Midbrain (tissue), 1 donor: ENCODE measurements at places on chromosomes 4 and X.

DNA sequence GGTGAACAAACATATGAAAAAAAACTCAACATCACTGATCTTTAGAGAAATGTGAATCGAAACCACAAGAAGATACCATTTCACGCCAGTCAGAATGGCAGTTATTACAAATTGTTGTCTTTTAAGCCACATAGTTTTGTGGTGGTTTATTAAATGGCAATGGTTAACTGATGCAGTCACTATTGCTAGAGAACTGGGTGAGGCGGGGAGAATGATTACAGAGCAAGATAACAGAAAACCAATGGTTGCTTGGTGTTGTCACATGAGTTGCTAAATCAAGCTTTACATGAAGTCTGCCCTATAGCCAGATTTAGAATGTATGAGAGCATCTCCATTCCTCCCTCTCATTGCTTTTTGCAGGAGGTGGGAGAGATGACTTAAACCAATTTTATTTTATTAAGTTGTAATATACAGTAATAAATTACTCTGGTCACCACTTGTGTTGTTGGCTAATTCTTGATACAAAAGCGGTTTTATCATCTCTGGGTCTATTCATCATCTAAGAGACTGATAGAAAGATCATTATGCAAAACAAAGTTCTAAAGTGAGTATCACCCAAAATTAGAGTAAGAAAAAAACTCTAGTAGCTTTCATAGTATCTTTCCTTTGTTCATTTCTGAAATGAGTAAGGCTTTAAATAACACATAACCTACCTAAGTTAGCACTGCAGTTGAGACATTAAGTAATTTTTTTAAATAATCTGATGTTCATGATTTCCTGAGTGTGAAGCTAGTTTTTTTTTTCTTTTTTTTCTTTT, 859.5 kb downstream of the STIM2 start:
- DNase-seq = no peak

GRCh38 chrX:111518667-111519066, 7.2 kb downstream of the SERTM2 start:
- no peak for DNase-seq

DNA sequence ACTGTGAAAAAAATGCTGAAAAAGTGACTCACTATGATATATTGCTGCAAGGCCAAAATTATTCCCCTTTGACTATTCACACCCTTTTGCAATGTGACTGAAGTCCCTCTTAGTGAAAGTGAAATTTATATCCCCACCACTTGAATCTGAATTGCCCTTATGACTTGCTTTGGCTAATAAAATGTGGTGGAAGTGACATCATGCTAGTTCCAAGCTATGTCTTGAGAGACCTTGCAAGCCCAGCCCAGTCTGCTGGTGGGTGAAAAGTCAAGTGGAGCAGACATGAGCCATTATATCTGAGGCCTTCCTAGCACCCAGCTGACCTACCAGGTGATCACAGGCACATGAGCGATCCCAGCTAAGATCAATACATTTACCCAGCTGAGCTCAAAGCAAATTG, 94.7 kb downstream of the LINC00632 start:
- DNase-seq = no peak

- no peak for DNase-seq
These were observed 51.5 kb downstream of the SEL1L3 start for GRCh38 chr4:25811374-25811690.

GRCh38 chr4:134470544-134470943, 269.0 kb upstream of the PABPC4L start:
- DNase-seq = peak; percentile 6

- DNase-seq = no peak
These were observed 99.5 kb upstream of the FAM9B start for GRCh38 chrX:9133426-9133825.

DNA sequence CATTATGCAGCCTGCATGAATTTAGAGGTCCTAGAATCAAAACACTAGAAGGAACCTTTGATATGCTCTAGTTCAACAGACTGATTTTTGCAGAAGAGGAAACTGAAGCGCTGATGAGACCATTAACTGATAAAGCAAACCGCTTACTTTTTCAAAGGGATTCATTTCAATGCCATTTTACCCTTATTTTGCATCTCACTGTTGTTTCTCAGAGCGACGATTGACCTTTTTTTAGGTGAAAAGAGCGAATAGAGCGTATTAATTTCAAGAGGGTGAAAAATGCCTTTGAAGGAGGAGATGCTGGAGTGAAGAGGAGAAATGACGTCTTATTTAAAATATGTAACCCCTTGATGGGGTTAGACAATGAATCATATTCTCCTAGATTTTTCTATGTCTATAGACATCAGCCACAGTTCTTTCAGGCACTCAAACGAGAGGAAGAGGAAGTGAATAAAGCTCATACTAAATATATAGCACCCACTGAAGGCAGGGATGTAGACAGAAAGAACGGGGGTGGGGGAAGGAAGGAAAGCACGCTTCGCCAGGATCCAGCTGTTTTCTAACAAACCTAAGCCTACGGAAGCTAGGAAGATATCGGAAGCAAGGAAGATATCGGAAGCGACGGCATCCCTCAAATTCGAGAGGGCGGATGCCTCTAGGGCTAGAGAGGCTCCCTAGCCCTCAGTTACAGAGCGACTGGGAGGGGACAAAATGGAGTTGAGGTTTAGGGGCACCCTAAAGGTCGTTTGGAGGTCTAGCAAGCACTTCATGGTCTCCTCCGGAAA, 848 bp downstream of the ACSL4 start:
- DNase-seq = no peak

DNA sequence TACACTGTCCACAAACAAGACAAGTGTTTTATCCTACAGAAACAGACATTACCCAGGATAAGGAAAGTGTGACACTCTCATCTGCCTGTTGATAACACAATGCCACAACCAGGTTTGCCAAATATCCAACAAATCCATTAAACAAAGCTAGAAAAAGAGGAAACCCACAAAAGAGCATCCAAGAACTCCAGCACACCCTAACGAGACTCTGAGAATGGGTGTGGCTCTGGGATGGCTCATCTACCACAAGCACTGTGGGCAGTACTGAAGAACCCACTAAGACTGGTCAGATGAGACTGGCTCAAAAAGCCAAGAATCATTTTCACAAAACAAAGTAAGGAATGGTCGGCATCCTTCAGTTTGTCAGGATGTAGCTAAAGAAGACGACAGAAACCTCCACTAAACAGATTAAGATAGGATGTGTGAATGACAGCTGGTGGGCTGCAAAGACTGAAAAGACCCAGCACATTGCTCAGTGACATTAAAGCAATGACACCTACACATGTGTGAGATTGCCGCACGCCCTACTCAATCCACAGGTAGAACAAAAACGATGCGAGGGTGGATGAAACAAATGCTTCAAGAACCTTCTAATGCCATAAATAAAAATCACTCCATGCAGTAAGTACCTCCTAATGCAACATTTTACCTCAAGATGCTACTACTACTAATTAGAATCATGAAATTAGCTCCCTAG, 14.7 kb downstream of the ATP8A1 start:
- no peak for DNase-seq

DNA sequence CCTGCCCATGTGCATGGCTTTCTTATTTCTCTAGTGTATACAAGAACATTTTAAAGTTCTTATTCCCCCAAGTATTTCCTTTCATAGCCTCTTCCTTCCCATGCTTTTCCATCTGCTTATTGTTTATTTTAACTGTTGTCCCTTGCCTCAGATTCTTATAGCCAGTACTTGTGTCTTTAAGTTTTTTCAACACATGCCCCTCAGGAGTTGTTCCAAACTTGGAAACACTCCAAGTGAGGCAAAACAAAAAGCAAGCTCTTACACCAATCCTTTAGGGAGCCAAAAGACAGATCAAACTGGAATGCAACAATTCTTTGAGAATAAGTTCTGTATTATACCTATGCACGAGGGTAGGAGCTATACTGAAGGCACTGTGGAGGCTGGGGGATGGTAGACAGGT, 222.0 kb upstream of the STK26 start:
- DNase-seq = no peak

GRCh38 chrX:20224814-20225487, 41.8 kb downstream of the RPS6KA3 start:
- peak; percentile 0 for DNase-seq

DNA sequence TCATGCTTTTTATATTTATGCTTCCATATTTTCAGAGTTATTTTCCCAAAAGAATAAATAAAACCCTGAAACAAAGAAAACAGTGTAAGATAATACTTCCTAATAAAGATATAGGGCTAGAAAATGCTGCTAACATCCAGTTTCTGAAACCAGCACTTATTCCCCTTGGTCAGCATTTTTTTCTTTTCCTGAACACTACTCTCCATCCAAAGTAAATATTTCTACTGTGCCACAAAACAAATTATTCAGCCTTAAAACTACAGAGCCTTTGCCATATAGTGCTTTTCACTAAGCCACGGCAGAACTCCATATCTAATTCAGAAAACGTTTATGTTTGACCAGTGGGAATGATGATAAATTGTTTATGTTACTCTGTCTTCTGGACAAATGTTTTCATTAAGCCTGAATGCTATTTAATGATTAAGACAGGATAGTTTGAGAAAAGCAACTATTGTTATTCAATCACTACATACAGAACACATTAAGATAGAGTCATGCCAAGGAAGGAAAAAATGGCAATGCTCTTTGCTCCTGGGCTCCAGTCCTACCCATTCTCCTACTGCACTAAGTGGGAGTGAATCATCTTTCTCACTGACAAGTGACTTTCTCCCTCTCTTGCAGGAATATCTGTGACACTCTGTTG, 723.9 kb downstream of the FAT4 start:
- no peak for DNase-seq

DNA sequence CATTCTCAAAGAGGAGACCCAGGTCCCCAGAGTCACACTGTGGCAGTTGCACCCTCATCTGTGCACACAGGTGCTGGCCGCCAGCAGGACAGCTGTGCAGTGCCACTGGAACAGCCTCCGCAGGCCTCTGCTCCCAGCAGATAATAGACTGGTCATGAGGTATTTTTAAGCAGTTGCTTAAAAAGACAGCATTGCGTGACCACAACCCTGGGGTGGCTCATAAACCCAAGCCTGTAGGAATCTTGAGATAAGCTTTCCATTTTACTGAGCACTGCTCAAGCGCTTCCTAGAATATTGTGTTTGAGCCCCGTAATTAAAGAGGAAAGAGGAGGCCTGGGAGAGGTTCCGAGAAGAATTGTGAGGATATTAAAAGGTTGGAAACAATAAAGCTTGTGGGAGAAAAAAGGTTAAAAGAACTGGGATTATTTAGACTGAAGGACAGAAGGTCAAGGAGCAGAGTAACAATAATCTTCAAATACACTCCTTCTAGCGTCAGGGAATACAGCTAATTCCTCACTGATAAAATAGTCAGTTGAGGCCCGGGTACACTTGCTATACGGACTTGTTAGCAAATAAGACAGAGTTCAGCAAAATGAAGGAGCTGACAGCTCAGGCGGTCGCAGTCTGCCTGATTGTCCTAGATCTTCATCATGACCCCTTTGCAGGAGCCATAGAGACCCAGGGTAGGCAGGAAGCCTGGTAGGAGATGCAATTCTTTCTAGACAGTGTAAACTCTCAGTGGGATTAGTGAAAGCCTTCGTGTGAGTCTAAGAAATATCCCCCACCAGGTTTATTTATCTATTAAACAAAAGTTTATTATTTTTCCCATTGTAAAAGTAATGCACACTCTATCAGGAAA, 86.2 kb upstream of the KIT start:
- DNase-seq = no peak

DNA sequence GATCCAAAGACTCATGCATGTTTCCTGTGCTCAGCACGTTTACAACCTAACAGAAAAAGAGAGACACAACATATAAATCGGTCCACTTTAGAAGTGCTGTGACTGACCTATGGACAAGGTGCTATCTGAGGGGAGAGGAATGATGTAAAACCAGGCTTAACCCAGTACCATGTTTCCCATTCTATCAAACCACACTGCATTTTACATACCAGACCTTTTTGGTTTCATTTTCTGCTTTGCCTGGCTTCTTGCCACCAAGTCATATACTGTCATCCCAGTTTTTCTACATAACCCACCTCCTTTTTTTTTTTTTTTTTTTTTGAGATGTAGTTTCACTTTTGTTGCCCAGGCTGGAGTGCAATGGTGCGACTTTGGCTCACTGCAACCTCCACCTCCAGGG, 82.2 kb downstream of the KLF8 start:
- no peak for DNase-seq

GRCh38 chr4:96602661-96603060, 762.8 kb downstream of the PDHA2 start:
- DNase-seq = no peak

- no peak for DNase-seq
These were observed 6.7 kb downstream of the EDNRA start for GRCh38 chr4:147487616-147488015.

DNA sequence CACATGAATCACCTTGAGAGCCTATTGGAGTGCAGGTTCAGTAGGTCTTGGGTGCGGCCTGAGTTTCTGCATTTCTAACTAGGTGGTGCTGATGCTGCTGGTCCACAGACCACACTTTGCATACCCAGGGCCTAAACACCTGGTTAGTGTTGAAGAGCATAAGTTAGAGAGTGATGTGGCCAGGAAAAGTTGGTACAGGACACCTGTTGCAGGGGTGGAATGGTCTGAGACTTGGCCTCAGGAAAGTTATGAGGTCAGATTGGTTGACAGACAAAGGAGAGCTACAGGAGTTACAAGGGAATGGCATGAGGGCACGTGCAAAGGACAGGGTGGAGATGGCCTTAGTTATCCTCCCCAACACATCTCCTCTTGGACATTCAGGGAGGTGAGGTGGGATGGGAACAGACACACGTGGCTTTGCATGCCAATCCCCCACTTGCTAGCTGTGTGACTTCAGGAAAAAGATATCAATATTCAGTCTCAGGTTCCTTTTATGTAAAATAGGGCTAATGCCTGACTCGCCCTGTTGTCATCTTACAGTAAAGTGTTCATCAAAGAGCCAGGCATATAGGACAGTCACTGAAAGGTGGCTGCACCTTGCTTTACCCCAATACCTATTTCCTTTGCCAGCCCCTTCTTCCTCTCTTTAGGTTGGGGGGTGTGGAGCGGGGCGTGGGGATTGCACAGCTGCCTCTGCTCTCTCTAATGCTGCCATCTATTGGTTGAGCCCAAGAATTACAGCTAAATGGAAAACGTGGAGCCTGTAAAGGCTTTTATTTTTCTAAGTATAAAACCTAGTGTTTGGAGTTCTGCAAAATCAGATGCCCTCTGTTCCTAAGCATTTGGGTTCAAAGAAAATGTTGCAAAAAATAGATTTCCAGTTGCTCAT, 47.5 kb downstream of the ATG4A start:
- DNase-seq = no peak

GRCh38 chr4:94571715-94572114, 120.0 kb downstream of the PDLIM5 start:
- no peak for DNase-seq

DNA sequence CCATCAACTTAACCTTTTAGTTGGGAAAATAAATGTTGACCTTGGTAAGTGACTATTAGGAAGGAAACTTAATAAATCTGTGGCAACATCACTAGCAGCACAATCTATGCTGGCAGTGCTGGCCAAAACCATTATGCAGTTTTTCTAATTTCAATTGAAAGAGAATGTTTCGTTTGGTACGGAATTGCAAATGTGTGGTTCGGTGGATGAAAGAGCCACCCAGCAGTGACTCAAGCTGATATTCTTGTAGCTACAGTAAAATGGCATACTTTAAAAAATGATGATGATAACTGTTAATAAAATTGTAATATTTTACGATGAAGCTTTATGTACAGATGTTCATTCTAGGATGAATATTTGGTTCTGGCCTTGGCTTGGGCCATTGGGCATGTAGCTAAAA, 40.7 kb upstream of the AP1S2 start:
- no peak for DNase-seq

- DNase-seq = no peak
These were observed 57.0 kb upstream of the LRAT start for GRCh38 chr4:154686838-154687237.
